ENCODE measurements at places on chromosomes 3 and 15. TPM values are rescaled to one million over a fixed set of nuclear protein-coding genes. Genes with fewer than 3 reads are reported as not detected.

DNA sequence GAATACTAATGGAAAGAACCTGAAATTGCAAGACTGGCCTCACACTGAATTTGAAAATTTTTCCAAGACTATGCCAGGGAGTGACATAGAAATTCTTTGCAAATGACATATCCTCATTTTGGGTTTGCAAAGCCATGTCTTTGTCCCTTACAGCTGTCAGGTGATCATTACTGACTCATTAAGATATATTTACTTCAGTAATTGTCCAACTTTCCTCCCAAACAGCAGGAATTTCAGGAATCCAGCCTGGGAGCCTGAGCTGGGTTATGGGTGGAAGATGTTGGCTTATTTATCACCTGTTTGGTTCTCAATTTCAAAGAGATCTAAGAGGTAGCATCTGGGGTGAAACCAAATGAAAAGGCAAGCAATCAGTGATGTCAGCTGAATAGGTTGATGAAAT lies 111.6 kb upstream of the ACP3 start:
- 0 out of 2 replicates have a peak overlapping the region, but pooled peaks have one; percentile 36 for H3K27ac ChIP-seq
- H3K27me3 ChIP-seq: no peaks in the 10 kb centered on the region
- peak; percentile 62 for DNase-seq

DNA sequence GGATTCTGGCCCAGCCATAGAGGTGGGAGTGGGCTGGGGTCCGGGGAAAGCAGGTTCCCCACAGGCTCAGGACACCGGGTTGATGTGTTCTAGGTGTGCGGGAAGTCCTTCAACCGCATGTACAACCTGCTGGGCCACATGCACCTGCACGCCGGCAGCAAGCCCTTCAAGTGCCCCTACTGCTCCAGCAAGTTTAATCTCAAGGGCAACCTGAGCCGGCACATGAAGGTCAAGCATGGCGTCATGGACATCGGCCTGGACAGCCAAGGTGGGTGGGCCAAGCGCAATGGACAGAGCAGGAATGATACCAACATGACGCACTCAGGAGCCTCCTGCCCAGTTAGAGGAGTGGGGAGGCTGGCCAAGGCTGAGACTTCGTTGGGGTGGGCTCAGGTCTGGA lies 28.2 kb downstream of the IDH2 start:
- no peaks in the 10 kb centered on the region for H3K27me3 ChIP-seq
- H3K27ac ChIP-seq: no peak overlapping the region
- no peak for DNase-seq
- no peaks in the 10 kb centered on the region for H3K4me1 ChIP-seq
- no peak overlapping the region for H3K4me3 ChIP-seq

GRCh38 chr3:144175644-144176425 lies 204.2 kb downstream of the DIPK2A start:
- DNase-seq: no peak
- no peaks in the 10 kb centered on the region for H3K27me3 ChIP-seq
- no peaks in the 10 kb centered on the region for H3K36me3 ChIP-seq
- no peak overlapping the region for H3K4me3 ChIP-seq
- no peak overlapping the region for H3K27ac ChIP-seq

- no peak overlapping the region for H3K4me3 ChIP-seq
- no peaks in the 10 kb centered on the region for H3K4me1 ChIP-seq
- H3K27ac ChIP-seq: no peak overlapping the region
Measured at GRCh38 chr3:82132210-82133069, 371.0 kb upstream of the GBE1 start.

DNA sequence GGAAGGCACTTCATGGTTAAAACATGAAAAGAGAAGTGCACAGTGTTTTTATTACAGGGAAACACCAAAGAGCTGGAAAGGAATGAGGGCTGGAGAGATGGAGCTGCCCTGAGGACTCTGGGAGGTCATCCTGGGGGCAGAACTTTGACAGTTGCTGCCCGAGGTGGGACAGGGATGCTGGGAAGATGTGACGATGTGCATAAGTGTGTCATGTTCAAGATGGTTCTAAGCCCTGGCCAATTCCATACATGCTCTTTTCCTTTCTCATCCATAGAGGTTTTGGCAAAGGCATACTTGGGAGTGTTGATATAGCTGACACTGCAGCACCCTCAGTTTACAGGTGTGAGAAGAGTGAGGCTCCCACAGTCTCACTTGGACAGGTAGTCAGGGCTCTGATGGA lies 23.8 kb downstream of the LPP start:
- H3K4me1 ChIP-seq: peaks cover 27% of the 10 kb centered on the region
- no peak overlapping the region for H3K4me3 ChIP-seq
- no peaks in the 10 kb centered on the region for H3K27me3 ChIP-seq
- no peak overlapping the region for H3K27ac ChIP-seq
- peaks cover 13% of the 10 kb centered on the region for H3K36me3 ChIP-seq
- no peak for DNase-seq

- H3K36me3 ChIP-seq: peaks cover 7% of the 10 kb centered on the region
- no peaks in the 10 kb centered on the region for H3K4me1 ChIP-seq
- no peaks in the 10 kb centered on the region for H3K27me3 ChIP-seq
- H3K27ac ChIP-seq: no peak overlapping the region
Measured at GRCh38 chr3:46913644-46914043, 36.1 kb downstream of the PTH1R start.

Gene HHLA2
- total RNA-seq: not detected

Gene MAP2K1
- total RNA-seq: 95.5 TPM

Gene CADPS
- not detected for total RNA-seq

Measured in PC-9 (cell line).